Testis (tissue), 5 donors: ENCODE measurements at places on chromosomes 2 and 18.
A peak's percentile ranks its signal among the peaks of the same experiment; 100 is the strongest.

GRCh38 chr18:37778417-37779165 lies 213.0 kb upstream of the CELF4 start:
- peak; percentile 89 for DNase-seq

DNA sequence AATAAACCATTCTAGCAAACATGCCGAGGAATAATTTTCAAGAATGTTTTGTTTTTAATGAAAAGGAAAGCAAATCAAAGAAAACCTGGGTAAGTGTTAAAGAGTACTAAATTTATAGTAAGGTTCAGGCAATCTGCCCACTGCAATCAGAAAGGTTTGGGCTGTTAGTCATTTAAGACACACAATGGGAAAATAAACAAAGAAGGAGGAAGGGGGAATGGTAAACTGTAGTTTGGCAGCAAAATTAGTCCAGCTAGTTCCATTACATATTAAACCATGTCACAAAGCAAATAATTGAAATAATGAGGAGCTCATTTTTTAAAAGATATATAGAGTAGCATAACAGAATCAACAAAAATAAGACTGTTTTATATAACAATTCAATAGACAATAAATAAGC lies 87.5 kb upstream of the COPS8 start:
- DNase-seq = no peak

- DNase-seq = no peak
Measured at GRCh38 chr2:167708998-167709397, 538.4 kb downstream of the STK39 start.

GRCh38 chr2:233474308-233475160 lies 92.0 kb downstream of the USP40 start:
- DNase-seq = no peak

DNA sequence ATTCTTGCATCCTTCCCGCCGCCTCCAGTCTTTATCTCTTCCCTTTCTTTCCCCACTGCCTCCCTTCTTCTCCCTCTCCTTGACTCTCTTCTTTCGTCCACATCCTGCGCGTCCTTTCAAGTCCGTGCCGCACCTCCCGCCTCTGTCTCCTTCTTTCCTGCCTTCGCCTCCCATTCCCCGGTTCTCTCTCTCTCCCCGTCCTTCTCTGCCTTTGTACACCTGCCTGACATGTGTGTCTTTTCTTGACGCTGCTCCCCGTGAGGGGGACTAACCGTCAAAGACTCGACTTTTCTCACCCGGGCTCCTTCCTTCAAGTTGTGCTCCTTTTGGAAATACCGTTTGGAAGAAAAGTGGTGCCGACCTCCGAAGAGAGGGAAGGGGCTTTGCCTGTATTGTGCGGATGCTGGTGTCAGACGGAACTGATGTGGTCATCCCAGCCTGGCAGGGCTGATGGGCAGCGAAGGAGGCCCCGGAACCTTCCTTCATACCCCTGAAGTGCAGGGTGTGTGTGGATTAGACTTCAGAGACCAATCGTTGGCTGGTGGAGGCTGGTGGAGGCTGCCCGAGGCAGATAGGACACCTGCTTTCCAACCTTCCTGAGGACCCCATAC lies 879 bp downstream of the TMEM178A start:
- no peak for DNase-seq

GRCh38 chr2:63676135-63676534 lies 87.4 kb downstream of the MDH1 start:
- no peak for DNase-seq

GRCh38 chr2:61937886-61938285 lies 32.4 kb downstream of the COMMD1 start:
- DNase-seq = no peak

- no peak for DNase-seq
Measured at GRCh38 chr2:188984680-188985079, 10.5 kb downstream of the COL3A1 start.

DNA sequence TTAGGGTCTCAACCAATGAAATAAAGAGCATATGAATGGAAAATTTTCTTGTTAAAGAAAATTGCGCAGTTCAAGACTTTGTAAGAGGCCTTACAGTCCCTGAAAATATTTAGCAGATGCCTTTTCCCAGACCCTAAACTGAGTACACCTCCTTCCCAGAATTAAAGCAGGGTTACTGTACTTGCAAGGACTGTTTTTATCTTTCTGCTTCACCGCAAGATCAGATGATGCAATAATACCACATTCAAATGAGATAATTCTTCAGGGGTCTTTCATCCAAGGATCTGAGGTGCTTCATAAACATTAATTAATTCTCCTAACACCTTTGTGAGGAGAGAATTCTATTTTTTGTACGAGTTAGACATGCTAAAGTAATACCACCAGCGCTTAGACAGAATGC lies 1071.8 kb upstream of the PIK3C3 start:
- no peak for DNase-seq

DNA sequence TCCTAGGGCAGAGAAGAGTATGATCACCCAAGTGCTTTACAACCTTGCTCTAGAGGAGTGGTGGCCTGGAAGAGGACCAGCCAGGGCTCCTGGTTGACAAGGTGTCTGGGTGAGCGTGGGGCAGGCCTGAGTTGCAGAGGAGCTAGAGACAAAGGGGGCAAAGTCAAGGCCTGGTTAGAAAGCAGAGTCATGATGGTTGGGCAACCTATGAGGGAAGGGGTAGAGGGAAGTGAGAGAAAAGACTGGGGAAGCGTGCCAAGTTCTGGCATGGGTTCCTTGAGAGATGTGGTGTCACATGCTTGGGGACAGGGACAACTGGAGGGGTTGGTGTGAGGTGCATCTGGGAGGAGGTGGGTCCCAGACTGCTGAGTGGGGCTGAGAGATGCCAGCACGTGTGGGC lies 13.5 kb downstream of the ZFP36L2 start:
- DNase-seq = peak; percentile 50

DNA sequence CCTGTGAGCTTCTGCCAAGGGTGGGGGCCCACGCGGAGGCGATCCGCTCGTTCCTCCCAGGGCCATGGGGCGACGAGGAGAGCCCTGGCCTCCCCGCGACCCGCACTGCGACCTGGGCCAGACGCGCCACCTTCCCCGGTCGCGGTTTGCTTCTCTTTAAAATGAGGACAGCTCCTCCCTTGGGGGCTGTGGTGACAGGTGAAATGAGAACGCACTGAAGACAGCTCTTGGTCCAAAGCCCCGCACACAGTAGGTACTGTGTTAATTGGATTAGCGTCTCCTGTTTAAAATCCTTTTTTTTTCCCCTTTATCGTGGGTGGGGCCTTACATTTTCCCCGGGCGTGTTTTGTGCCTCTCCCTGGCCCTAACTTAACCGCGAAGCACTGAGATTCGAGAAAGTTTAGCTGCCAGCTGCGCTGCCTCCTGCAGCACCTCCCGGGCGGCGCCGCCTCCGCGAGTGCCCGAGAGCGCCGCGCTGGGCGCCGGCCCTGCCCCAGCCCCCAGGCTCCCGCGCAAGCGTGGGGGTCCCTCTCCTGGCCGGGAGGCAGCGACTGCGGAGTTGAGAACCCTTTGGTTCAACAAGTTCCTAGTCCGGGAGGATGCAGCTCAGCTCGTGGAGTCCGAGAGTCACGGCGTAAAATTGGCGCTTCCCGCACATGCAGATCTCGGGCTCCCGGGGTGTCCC lies 1.1 kb downstream of the HPCAL1 start:
- peak; percentile 55 for DNase-seq

DNA sequence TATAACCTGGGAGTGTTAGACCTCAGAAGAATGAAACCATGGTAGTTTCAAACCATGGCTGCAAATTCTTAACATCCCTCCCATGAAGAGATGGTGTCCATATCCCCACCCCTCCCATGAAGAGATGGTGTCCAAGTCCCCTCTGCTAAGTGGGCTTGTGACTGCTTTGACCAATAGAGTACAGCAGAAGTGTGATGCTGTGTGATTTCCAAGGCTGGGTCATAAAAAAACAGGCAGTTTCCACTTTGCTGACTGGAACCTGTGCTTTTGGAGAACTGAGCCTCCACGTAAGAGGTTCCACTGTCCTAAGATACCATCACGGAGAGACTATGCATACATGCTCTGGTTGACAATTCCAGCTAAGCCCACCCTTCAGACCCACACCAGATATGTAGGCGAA lies 65.5 kb downstream of the MRO start:
- DNase-seq = no peak

DNA sequence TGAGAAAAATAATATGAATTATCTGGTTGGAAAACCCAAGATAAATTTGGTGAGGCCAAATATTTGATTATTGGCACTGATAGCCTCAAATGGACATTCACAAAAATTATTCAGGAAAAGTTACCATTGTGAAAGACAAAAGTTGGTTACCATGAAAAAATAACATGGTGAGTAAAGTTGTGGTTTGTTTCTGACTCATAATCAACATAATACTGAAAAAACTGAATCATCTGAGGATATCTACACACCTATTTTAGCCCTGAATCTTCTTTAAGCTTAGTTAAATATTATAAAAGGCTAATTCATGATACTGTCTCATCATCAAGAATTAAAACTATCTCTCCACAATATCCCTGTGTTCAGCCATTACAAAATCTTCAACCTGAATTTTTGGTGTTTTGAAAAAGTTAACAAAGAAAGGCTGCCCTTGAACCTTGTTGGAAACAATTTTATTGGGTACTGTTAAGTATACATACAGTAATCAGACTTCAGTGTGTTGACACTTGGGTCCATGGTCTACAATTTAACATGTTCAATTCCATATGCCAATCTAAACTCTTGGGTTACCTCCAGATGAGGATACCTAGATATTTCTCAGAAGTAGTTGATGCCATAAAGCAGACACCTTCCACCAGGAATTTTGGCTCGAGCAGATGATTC lies 607.5 kb upstream of the SLC39A10 start:
- no peak for DNase-seq
